Activated CD8-positive, alpha-beta memory T cell treated with anti-CD3 and anti-CD28 coated beads, Interleukin-2, amount 50 U/mL, for 4 hours (primary cell): ENCODE measurements at places on chromosomes 1 and 21.
A peak's percentile ranks its signal among the peaks of the same experiment; 100 is the strongest.

DNA sequence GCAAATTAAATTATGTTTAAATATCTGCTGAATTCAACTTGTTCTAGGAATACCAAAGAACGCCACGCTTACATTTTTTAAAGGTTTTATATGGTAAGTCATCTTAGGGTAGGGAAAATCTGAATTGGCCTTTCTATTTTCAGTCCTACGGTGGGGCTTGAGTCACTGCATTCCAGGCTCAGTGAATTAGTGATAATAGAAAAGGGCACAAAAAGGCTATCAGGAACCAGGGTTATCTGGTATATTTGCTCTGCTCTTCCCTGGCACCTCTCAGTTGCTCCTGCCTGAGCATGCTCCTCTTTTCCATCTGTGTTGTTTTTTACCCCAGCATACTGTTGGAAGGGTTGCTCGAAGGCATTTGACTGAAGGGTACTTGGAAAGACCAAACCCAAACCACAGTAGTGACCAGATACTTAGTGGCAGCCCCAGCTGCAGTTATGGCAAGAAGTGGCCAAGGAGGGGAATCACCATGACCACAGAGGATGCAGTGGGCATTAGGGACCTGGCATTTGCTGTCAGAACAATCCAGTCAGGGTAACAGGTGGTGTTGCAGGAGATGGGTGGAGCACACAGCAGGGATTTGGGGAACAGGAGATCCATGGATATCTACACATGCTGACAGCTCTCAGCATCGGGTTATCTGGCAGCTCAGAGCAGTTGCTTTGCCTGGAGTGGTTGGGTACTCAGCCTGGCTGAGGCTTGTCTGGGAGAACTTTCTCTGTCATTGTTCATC lies 2.3 kb downstream of the OVAAL start:
- no peak for DNase-seq

DNA sequence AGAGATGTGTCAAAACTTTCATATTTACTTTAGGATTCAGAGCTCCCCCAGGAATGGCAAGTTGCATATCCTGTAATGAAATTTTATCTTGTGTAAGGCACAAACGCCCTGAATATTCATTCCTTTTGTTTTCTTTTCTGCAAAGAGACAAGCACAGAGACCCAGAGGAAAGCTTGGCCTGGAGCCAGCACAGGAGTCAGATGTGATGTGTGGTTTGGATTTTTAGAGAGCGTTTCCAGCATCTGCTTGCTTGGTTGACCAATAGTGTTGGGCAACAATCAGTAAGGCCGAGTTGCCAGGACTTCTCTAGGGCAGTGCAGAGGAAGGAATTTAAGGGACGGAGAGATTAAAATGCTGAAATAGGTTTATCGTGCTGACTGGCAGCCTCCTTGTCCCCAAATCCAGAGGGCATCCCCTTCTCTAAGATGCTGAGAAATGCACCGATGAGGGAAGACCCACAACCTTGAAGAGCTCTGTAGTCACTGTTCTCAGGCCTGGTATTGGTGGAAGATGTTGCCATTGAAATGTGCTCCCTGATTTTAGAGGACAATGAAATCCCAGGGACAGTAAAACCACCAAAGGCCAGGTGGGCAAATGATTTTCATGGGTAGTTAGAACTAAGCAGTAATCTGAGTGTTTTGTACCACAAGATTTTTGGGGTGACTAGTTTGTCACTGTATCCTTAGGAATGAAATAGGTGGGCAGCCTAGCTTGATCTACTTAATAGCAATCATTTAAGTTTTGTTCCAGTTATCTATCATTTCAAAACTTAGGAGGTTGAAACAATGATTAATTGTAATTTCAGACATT lies 37.9 kb upstream of the RHOU start:
- no peak for DNase-seq

DNA sequence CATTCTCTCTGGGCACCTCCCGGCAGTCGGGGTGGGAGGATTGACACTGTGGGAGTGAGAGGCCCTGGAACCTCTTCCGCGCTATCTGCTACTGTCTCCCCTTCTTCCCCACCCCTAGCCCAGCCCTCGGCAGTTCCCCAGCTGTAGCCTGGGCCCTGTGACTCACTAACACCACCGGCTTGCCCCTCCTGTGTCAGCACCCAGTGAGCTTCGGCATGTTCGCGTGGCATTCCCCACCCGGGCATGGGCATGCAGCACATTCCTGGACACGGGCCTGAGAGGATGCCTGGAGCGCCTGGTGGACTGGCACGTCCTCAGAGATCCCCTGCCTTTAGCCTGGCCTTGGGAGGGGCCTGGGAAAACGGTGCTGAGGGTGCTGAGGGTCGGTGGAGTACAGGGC lies 1.3 kb downstream of the CDK18 start:
- DNase-seq, result no peak

DNA sequence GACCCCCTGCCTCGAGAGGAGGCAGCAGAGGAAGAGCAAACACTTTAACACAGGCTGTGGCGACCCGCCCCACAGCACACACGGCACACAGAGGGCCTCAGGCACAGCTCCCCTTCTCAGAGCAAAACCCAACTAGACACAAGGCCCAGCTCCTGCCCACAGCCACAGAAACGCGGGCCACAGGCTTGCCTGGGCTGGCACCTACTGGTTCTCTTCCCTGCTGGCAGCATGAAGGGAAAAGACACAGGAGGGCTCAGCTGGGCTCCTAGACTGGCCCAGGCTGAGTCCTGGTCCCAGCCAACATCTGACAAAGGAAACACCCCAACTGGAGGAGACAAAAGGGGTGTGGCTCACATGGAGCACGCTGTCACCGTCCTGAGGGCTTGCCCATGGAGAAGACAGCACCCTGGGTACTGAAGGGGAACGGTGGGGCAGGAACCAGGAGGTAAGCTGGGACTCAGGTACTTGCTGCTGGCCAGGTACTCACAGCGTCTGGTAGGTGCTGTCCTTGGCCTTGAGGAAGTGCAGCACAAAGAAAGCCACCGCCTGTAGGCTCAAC lies 3.5 kb downstream of the CD164L2 start:
- no peak for DNase-seq

DNA sequence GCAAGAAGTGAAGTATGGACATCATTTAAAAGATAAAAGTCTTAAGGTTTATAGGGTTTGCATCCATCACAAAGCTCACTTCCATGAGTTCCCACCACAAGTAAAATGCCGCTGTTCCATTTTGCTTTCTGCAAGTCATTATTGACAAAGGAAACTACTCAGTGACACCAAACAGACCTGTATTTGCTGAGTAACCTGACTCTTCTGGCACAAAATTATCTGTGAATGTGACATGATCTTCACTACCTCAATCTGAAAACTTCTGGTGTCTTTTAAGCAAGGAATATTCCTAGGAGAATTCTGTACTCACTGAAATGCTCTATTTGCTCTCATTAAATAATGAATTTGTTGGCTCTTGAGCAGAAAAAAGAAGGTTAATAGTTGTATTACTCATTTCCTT lies 1077.4 kb upstream of the ADGRL4 start:
- no peak for DNase-seq

GRCh38 chr1:39544327-39544726 lies 32.3 kb downstream of the PABPC4 start:
- no peak for DNase-seq

- peak; percentile 53 for DNase-seq
Observed at GRCh38 chr1:41891199-41891896, 27.4 kb downstream of the HIVEP3 start.

- DNase-seq, result no peak
Observed at GRCh38 chr1:200934676-200935245, 40.1 kb downstream of the INAVA start.

- DNase-seq, result no peak
Observed at GRCh38 chr1:167764458-167765330, 42.9 kb downstream of the MPZL1 start.

DNA sequence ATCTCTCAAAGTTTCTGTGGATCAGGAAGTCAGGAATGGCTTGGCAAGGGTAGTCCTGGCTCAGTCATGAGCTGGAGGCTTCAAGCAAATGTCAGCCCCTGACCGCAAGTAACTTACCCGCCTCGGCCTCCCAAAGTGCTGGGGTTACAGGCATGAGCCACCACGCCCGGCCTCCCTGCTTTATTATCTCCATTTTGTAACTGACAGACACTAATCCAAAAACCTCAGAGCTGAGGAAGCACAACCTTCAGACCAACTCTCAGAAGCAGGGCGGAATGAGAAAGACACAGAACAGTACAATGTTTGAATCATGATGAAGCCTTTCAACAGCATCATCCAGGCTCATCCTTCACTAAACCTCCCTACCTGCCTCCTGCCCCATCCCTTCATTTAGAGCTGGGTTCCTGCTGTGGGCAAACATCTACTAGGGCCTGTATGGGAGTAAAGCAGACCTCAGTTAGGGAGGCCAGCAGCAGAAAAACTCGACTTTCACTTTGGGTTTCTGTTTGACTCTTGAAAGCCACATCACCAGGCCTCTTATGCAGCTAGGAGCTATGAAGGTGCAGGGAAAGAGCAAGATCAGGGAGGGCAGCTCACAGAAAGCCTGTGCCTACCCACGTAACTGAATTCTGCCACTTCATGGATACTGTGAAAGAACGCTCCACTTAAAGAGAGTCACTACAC lies 84.4 kb upstream of the RAB4A start:
- DNase-seq, result no peak

GRCh38 chr21:34865400-34866241 lies 183.5 kb downstream of the RUNX1 start:
- no peak for DNase-seq

DNA sequence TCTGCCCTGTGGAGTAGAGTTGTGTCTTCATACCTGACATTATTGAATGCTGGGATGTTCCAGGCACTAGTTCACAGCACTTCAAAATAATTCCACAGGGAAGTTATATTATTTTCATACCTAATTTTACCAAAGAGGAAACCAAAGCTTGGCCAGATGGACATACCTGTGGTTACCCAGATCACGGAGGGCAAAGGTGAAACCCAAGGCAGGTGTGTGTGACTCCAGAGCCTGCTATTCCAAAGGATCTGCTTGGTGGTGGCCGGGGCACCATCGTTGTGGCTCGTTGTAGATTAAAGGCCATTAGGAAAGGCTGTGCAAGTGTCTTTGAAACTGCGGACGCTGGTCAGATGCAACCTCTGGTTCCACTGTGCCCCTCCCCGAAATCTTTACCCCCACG lies 108.6 kb downstream of the ZBTB18 start:
- no peak for DNase-seq

- no peak for DNase-seq
Observed at GRCh38 chr1:100457683-100458082, 80.3 kb upstream of the GPR88 start.

GRCh38 chr1:77310924-77311323 lies 29.1 kb downstream of the AK5 start:
- no peak for DNase-seq

- DNase-seq, result no peak
Observed at GRCh38 chr1:183632114-183632513, 3.5 kb downstream of the ARPC5 start.

DNA sequence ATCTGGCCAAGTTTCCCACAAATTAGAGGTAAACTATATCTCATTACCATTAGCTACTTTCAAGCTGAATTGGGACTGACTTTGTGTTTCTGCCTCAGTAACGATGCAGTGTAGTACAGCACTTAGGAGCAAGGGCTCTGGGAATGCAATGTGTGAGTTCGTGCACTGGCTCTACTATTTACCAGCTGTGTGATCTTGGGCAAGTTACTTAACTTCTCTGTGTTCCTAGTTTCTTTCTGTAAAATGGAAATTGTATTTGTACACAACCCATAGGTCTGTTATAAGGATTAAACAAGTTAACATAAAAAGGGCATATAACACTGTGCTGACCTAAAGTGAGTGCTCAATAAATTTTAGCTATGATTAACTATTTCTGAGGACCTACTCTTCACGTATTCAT lies 65.0 kb upstream of the CSF1 start:
- DNase-seq, result no peak

DNA sequence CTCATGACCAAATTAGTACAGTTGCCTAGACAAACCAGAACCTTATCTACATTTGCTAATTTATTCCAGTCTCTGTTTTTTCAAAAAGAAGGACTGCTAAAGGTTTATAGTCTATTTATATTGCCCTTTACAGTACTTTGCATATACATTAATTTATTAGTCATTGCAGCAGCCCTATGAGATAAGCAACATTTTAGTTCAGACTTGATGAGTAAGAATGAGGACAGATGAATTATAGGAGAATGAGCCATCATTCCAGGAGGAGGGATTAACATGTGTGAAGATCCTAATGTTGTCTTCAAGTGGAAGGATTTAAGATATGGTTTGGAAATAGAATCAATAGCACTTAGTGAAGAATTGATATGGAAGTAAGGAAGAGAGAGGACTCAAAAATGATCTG lies 152.4 kb downstream of the KCTD3 start:
- DNase-seq, result no peak

GRCh38 chr1:9050803-9051202 lies 18.6 kb downstream of the SLC2A5 start:
- DNase-seq, result no peak

DNA sequence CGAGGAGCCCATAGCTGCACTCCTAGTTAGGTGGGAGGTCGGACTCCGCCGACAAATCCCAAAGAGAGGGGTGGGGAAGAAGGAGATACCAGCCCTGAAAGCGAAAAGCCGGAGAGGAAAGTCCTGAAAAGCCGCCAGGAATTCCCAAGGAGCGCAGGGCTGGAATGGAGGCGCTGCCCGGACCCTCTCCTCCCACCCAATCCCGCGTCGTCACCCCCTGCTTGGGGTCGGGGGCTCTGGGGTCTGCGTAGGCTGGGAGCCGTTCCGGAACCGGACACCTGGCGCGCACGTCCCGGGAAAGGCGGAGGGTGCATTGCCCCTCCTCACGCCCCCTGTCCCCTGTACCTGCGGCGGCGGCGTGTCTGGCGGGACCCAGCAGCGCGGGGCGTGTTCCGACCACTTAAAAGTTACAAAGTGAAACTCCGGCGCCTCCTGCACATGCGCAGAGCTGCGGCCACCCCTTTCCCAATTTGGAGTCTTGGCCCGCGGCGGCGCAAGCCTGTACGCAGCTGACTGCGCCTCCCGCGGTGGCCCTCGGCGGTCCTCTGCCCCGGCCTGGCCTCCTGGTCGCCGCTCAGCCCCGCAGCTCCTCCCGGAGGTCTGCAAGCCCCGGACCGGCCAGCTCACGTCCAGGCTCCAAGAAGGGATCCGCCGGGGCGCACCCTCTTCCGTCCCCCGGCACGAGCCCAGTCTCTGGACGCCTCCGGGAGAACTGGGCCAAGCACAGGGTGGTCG lies at the start of gene TMEM63A:
Gene TMEM63A, minus strand, starts transcription at position 422 of the 735 bp plus-strand sequence. CDS start 4,800 bp downstream, outside the sequence.
- peak; percentile 90 for DNase-seq

DNA sequence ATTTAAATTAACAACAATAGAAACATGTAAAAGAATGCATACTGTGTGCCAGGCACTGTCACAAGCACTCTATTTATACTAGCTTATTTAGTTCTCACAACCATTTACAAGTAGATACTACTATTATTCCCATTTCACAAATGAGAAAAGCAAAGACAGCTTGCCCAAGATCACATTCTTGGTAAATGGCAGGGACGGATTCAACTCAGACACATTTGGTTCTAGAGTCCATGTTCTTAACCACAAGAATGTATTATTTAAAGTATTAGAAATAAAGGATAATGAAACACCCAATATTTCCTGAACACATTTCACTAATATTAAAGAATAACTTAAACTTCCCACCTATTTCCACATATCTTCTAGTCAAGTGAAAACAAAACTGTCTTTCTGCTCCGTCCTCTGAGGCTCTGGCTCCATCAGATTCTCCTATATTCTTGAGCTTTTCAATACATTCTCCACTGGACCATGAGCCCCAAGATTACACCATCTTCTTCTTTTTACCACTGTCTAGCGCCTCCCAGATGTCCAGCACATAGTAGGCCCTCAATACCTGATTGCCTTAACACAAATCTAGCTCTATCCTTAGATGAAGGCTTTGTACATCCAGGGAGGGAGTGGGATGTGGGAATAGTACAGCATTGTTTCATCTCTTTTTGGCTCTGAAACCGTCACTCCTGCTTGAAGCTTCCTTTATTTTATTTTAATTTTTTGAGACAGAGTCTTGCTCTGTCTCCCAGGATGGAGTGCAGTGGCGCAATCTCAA lies 29.3 kb downstream of the SOD1 start:
- no peak for DNase-seq

- no peak for DNase-seq
Observed at GRCh38 chr1:162976628-162977027, 92.5 kb upstream of the RGS4 start.
